Fibroblast of gingiva (primary cell): ENCODE measurements at places on chromosomes 12 and 14.

DNA sequence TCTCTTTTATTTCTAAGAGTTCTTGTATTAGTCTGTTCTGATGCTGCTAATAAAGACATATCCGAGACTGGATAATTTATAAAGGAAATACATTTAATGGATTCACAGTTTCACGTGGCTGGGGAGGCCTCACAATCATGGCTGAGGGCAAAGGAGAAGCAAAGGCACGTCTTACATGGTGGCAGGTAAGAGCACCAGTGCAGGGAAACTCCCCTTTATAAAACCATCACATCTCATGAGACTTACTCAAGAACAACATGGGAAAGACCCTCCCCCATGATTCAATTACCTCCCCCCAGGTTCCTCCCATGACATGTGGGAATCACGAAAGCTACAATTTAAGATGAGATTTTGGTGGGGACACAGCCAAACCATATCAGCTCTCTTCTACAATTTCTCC is 503.0 kb downstream of the NPAS3 start:
- DNase-seq = no peak

DNA sequence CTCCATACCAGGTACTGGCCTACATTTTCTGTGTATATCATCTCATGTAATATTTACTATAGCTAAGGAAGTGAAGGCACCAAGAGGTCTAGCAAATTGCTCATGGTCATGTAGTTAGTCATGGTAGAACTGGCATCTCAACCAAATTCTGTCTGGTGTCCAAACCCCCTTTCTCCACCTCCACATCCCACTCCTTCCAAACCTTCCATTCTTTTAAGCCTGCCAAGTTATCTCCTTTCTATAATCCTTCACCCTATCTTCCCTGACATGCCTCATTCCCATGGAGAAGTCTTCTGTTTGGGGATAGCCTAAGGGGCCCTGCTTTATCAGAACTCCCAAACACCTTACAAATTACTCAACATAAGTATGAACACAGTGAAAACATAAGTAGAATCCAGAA is 196.2 kb upstream of the HMGA2 start:
- DNase-seq = no peak

DNA sequence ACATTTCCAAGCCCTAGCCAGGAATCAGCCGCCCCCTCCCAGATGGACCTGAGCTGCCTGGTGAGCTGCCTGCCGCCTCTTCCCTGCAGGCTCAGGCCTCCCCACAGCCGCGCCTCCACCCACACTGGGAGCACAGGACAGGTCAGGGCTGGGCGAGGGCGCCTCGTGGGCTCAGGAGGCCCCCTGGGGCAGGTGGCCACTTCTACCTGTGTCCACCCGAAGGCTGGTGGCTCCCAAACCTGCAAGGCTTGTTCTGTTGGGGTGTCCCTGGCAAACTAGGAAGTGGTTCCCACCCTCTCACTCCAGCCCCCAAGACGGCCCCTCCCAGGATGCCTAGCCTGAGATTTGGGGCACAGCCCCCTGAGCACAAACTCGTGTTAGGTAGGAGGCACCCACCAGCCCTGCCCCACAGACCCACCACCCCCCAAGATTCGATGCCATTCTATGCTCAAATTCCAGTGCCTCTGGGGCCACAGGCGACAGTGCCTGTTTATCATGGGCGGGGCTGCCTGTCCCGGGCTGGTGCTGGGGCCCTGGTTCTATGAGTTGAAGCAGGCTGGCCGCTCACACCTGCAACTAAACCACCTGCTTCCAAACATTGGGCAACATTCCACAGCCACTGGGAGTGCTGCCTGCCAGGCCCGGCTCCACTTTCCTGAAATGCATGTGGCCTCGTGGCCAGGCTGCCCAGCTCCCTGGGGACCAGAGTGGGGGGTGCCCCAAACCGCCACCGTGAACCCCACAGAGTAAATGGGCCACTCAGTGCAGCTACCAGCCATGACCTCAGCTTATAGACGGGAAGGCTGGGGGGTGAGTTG is 6.8 kb downstream of the MMP17 start:
- no peak for DNase-seq

GRCh38 chr14:95482627-95483308 is 33.7 kb downstream of the SYNE3 start:
- DNase-seq = no peak

- no peak for DNase-seq
These were observed 16.5 kb upstream of the FIGNL2 start for GRCh38 chr12:51864833-51865670.

DNA sequence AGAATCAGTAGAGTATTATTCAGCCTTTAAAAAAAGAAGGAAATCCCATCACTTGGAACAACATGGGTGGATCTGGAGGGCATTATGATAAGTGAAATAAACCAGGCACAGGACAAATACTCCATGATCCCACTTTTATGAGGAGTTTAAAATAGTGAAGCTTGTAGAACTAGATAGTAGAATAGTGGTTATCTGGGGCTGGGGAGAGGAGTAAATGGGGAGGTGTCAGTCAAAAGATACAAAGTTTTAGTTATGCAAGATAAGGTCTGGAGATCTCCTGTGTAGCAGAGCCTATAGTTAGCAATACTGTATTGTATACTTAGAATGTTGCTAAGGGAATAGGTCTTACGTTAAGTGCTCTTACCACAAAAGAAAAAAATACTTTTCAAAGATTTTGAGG is 64.9 kb downstream of the RIC8B start:
- no peak for DNase-seq

GRCh38 chr12:65023485-65023884 is 97.6 kb downstream of the WIF1 start:
- DNase-seq = no peak

- no peak for DNase-seq
These were observed 118.9 kb downstream of the STAB2 start for GRCh38 chr12:103705927-103706326.

DNA sequence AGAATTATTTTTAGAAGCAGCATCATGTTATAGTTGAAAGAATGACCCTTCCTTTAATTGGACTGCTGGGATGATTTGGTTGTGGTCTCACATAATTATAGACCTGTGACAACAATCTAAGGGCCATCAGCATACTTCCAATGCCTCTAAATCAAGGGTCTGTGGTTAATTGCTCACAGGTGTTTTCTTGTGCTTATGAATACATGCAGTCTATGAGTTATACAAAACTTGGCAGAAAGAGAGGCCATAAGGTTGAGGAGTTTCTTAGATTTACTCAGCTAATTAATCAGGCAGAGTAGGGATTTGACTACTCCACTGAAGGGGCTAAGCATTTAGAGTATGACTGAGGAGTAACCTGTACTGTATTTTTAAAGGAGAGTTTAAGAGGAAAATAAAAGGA is 37.0 kb upstream of the FRMD6 start:
- DNase-seq = no peak

DNA sequence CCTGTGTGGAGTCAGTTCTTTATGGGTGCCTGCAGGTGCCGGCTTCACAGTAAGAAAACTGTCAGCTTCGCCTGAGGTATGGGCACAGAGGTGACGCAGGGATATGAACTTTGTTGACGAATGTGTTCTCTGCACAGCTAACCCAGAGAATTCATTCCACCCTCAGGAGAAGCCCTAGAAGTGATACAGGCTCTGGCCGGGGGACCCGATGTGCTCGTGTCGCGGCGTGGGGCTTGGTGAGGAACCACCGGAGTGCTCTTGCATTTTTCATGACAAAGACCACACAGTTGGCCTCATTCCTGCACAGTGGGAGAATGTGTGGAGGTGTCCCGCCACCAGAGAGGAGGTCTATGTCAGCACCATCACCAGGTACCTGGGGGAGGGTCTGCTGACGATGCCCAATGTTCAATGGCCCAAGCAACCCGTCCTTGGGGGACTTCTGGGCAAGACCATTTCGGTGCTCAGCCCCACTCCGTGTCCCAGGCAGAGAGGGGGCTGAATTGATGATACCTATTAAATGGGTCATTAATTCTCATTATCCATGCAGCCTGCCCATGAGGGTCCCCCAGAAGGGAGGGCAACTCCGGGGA is 147.5 kb upstream of the RTL1 start:
- no peak for DNase-seq

DNA sequence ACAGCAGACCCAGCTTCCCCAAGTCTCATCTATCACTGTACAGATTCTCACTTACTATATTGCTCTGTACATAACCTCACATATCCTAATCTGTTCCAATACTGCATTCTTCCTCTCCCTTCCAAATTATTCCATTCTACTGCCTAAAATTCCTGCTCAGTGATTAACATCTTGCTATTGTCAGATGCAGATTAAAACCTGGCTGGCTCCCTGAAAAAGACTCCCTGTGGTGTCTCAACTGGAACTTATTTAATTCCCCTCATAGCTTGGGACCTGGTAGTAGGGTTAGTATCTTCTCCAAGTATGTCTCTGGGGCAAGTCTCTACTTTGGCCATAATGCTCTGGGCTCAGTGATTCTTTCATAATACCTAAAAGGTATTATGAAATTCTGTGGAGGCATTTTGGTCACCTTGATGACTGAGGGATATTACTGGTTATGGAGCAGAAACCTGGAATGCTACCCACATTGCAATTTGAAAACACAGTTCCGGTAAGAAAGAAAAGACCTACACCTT is 55.8 kb downstream of the PAWR start:
- peak; percentile 65 for DNase-seq

DNA sequence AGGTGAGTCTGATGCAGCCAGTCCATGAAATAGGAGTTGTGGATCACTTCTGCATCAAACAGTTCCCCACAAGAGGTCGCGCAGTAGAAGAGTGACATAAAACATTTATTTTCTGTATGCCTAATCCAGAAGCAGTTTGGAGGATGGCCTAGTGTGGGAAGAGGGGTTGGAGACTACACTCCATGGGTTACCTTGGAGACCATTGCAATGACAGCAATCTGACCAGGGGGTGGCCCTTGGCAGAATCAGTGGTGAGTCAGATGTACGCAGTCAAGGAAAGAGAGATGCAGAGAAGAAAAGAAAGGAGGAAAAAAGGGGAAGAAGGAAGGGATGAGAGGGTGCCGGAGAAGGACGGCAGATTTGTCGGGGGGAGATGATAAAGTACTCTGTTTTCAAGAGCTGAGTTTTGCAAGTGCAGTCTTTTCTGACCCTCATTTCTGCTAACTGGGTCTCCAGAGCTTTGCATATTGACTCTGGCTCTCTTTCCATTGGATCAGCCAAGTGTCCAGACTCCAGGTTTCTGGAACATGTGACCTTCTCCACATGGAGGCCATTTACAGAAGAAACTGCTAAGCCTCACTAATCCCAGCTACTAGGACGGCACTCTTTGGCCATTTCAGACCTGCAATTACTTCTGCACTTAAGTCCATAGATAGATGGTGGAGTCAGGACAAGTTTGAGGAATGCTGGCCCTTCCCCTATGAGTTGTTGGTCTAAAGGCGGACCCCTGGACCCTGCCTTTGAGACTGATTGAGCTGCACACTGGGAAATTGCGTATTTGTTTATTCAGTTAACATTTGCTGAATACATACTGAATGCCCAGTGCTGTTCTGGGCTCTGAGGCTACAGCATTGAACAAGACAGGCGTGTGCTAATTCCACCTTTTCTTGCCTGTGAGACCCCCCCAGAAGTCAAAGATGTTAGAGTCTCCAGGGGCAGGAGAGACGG is 424.2 kb downstream of the BCL11B start:
- no peak for DNase-seq

GRCh38 chr14:20116748-20117147 is 6.2 kb downstream of the OR4K17 start:
- no peak for DNase-seq

DNA sequence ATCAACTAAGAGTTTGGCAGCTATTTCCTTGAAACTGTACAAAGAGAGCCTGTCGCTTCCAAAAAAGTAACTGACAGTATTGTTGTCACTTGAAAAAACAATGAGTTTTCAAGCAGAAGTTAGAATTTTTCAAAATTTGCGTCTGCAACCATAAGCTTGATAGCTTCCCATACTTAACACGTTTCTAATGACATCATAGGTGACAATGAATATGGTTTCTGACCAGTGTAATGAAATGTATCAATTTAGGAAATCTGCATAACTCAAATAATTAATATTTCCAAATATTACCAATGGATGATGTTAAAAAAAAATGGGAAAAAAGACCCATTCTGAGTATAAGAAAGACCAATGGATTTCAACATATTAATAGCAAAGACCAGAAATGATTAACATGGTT is 165.4 kb upstream of the CRY1 start:
- DNase-seq = no peak

GRCh38 chr14:83991666-83992065 is 1538.3 kb upstream of the FLRT2 start:
- DNase-seq = no peak

- DNase-seq = no peak
These were observed 27.6 kb upstream of the KRT78 start for GRCh38 chr12:52876372-52876771.

DNA sequence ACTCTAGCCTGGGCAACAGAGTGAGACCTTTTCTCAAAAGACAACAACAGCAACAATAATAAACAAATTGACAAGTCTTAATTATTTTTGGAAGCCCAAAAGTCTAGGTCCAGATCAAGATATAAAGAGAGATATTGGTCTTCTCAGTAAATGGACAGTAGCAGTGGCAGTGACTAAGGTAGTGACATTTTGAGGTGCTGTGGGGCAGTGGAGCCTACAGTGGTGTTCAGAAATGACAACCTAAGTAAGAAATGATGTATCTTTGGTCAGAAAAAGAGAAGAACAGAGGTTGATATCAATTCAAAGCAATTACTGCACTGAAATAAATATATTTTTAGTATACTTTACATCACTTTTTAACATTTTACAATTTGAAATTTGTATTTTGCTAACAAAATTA is 20.7 kb downstream of the METTL25 start:
- no peak for DNase-seq

GRCh38 chr12:93569656-93570551 is 2.6 kb upstream of the SOCS2 start:
- peak; percentile 90 for DNase-seq

DNA sequence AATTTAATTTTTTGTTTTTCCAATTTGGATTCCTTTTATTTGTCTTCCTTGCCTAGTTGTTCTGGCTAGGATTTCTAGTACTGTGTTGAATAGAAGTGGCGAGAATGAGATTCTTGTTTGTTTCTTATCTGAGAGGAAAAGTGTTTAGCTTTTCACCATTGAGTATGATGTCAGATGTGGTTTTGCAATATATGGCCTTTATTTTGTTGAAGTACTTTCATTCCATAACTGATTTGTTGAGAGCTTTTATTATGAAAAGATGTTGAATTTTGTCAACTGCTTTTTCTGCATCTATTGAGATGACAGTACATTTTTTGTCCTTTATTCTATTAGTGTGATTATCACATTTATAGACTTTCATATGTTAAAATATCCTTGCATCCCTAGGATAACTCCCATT is 462.0 kb downstream of the CCDC91 start:
- DNase-seq = no peak
